ENCODE measurements at places on chromosomes 6 and 20. TPM values are rescaled to one million over a fixed set of nuclear protein-coding genes. Genes with fewer than 3 reads are reported as not detected.

The TSBP1 gene
- not detected for total RNA-seq

The POPDC3 gene
- not detected for total RNA-seq

The C6orf52 gene
- not detected for total RNA-seq

The VARS1 gene
- total RNA-seq, result 39.7 TPM

The TFAP2D gene
- not detected for total RNA-seq

The LST1 gene
- 0.37 TPM for total RNA-seq

The MAS1 gene
- total RNA-seq, result not detected

The VPS16 gene
- total RNA-seq, result 51.6 TPM

The TBC1D22B gene
- total RNA-seq, result 12.1 TPM

The COL20A1 gene
- total RNA-seq, result under 0.01 TPM

The PI16 gene
- not detected for total RNA-seq

The WFDC10B gene
- total RNA-seq, result not detected

The TNF gene
- 0.17 TPM for total RNA-seq

Measured in dermis blood vessel endothelial cell (primary cell).